NCI-H1694 treated with DMSO at 0.1 percent for 48 hours (cell line): ENCODE measurements at places on chromosomes 4 and X.

GRCh38 chrX:23729214-23729613 lies 13.9 kb downstream of the ACOT9 start:
- no peak for DNase-seq

GRCh38 chr4:128130621-128131020 lies 69.5 kb downstream of the LARP1B start:
- DNase-seq: no peak

DNA sequence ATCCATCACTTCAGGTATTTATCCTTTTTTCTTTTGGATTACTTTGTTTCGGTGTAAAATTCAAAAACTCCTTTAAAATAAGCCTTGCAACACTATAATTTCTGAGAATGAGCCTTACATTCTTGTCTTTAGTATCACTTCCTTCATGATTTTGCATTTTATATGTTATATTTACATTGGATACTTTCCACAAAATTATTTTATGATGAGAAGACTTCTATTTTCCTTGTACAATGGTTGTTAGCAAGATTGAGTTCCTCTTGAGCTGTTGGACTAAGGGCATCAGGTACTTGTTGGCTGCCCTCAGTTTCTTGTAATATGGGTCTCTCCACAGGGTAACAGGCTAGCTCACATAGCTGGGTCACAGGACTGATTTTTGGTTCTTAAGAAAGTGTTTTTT lies 22.7 kb upstream of the HPGDS start:
- DNase-seq: no peak

- no peak for DNase-seq
These were observed 12.6 kb downstream of the TAF1 start for GRCh38 chrX:71378732-71379131.

- DNase-seq: no peak
These were observed 170.6 kb downstream of the BANK1 start for GRCh38 chr4:101961144-101961543.

DNA sequence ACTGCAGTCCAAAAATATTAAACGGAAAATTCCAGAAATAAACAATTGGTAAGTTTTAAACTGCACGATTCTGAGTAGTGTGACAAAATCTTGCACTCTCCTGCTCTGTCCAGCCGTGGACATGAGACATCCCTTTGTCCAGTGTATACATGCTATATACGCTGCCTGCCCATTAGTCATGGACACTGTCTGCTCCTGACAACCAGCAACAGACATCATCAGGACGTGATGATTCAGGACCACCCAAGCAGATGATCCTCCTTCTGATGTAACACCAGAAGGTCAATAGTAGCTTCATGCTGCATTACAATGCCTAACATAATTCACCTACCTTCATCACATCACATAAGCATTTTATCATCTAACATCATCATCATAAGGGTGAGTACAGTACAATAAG lies 36.3 kb downstream of the ATRX start:
- DNase-seq: no peak

GRCh38 chrX:53122013-53122412 lies 28.1 kb downstream of the KANTR start:
- no peak for DNase-seq

DNA sequence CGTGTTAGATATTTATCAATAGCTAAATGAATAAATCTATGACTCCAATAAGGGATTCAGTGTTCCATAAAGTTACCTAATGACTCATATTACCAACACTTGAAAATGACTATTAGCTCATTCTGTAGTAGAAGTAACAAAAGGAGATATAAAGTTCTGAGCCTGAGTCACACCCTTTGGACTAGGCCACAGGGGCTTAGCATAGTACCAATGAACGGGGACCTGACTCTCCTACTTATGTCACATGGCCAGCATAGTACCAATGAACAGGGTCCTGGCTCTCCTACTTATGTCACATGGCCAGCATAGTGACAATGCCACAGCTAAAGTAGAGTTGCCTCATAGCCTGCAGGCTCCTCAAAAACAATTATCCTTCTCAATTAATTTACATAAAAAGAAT lies 43.7 kb downstream of the MAGEB16 start:
- no peak for DNase-seq

- no peak for DNase-seq
These were observed 605.1 kb downstream of the BCOR start for GRCh38 chrX:39492497-39493162.

- DNase-seq: no peak
These were observed 19.8 kb upstream of the TMLHE start for GRCh38 chrX:155632431-155633100.

- no peak for DNase-seq
These were observed 67.3 kb upstream of the DHRSX start for GRCh38 chrX:2568125-2568524.

- no peak for DNase-seq
These were observed 162.4 kb downstream of the WDFY3 start for GRCh38 chr4:84804136-84804535.

DNA sequence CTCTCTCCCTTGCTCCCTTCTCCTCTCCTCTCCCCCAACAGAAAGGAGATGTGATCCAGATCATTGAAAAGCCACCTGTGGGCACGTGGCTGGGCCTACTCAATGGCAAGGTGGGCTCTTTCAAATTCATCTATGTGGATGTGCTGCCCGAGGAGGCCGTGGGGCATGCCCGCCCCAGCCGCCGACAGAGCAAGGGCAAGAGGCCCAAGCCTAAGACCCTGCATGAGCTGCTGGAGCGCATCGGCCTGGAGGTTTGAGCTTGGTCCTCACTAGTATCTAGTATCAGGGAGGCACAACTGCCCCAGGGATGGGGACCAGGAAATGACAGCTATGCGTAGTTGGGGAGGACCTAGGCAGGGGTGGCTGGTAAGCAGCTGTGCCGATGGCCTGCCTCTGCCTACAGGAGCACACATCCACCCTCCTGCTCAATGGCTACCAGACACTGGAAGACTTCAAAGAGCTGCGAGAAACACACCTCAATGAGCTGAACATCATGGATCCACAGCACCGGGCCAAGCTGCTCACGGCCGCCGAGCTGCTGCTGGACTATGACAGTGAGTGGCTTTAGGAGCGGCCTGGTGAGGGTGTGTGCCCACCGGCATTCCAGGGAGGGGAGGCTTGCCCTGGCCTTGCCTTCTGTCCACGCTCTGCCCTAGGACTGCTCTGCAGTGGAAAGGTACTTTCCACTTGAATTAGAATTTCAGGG lies 13.0 kb downstream of the SASH3 start:
- no peak for DNase-seq
